ENCODE measurements at places on chromosomes 1 and 21.

- DNase-seq, result no peak
Observed at GRCh38 chr1:204255225-204255624, 41.4 kb upstream of the GOLT1A start.

DNA sequence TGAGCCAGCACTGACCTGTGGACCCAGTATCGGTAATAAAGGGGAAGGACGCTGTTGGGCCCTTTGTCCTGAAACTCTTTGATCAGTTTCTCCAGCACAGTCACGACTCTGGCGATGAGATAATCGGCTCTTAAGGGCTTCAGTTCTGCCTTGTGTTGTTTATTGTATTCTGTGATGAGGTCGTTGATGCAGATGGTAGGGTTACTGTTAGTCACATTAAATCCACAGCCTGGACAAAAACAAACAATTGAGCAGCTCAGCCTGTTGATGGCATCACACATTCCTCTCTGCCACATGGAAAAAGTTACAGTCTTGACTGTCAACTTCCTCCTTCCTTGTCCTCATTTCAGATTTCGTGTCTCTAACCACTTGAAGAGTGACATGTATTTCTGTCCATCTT is 57.6 kb downstream of the SIM2 start:
- no peak for DNase-seq

DNA sequence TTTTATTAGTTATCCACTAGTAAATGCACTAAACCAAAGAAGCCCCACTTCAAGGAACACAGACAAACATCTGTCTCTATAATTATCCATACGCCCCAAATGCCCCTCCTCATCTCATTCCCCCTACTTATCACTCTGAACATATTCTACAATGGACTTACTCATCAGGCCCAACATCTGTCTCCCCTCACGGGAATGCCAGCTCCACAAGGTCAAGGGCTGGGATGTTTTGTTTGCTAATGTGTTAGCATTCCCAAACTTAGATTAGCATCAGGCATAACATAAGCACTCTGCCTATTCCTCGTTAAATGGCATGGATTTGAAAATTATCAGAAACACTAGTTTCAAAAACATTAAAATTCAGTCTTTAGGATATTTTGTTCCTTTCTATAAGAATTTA is 279.5 kb downstream of the DSCAM start:
- DNase-seq, result no peak

DNA sequence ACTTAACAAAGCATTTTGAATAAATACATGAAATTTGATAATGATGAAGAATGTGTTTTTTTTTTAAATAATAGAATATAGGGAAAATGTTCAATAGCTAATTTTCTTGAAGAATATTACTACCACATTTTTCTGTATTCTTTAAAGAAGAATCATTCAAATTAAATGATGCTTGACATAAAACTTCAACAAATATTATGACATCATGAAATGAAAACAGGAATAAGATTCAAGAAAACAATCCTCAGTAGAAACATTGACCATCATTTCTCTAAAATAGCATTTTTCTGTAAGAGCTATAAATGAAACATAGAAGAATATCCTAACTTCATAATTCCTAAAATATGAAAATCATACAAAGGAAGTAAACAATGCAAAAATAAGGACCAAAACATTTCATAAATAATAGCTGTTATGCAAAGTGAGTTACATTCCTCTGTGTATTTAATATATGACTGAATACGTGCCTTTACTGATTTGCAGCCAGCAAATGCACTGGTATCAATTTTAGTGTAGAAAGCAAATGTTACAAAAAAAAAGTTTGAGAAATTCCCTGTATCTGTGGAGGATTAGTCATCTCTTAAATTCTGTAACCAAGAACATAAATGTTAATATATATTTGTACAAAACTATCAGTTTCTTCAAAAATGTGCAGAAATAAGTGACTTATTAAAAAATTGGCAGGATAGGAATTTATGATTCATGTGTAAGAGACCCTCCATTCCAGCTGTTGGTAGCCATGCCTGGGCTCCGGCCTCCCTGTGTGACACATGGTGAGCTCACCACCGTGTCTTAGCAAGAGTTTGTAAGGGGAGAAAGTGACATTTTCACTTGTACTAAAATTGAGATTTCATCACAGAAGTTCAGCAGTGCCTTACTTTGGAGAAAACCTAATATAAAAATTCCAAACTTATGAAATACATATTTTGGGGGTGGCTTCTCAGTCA is 15.0 kb upstream of the PTPN14 start:
- no peak for DNase-seq
